ENCODE measurements at places on chromosomes 1 and 21.

GRCh38 chr1:184635347-184635979 lies 119.2 kb downstream of the EDEM3 start:
- DNase-seq: no peak

- no peak for DNase-seq
Observed at GRCh38 chr1:208012721-208013120, 101.8 kb upstream of the CD34 start.

DNA sequence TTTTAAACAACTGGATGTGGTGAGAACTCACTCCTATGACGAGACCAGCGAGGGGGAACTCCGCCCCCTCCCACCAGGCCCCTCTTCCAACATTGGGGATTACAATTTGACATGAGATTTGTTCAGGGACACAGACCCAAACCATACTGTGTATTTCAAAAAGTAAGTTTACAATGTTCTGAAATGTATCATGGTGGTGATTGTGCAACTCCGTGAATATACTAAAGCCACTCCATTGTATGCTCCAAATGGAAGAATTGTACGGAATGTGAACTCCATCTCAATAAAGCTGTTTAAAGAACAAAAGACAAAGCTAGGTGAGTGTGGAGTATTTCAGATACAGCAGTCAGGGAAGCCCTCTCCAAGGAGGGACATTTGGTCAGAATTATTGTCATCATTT lies 432.1 kb upstream of the VAMP3 start:
- DNase-seq: no peak

- DNase-seq: no peak
Observed at GRCh38 chr1:226132728-226133503, 53.6 kb downstream of the ACBD3 start.

DNA sequence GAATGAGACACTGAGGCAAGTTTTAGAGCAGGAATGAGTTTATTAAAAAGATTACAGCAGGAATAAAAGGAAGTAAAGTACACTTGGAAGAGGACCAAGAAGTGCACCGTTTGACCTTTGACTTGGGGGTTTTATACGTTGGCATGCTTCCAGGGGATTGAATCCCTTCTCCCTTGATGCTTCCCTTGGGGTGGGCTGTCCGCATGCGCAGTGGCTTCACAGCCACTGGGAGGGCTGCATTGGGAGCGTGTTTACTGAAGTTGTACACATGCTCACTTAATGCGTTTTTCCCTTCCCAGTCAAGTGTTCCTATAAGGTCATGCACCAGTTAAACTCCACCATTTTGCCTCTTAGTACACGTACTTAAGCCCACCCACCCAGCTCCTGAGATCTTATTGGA lies 72.4 kb upstream of the MARK1 start:
- DNase-seq: no peak

- no peak for DNase-seq
Observed at GRCh38 chr1:44227211-44227610, 13.9 kb downstream of the DMAP1 start.

GRCh38 chr1:145978471-145978853 lies 14.0 kb downstream of the POLR3GL start:
- no peak for DNase-seq

DNA sequence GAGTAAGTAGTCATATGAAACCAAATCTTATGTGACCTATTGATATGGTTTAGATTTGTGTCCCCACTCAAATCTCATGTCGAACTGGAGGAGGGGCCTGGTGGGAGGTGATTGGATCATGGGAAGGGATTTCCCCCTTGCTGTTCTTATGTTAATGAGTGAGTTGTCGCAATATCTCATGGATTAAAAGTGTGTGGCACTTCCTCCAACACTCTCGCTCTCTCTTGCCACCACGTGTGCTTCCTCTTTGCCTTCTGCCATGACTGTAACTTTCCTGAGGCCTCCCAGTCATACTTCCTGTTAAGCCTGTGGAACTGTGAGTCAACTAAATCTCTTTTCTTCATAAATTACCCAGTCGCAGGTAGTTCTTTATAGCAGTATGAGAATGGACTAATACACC lies 241.2 kb downstream of the RGS7 start:
- DNase-seq: no peak

GRCh38 chr1:85849660-85850059 lies 141.4 kb upstream of the ZNHIT6 start:
- no peak for DNase-seq

GRCh38 chr1:164137273-164137925 lies 421.6 kb upstream of the PBX1 start:
- DNase-seq: no peak

DNA sequence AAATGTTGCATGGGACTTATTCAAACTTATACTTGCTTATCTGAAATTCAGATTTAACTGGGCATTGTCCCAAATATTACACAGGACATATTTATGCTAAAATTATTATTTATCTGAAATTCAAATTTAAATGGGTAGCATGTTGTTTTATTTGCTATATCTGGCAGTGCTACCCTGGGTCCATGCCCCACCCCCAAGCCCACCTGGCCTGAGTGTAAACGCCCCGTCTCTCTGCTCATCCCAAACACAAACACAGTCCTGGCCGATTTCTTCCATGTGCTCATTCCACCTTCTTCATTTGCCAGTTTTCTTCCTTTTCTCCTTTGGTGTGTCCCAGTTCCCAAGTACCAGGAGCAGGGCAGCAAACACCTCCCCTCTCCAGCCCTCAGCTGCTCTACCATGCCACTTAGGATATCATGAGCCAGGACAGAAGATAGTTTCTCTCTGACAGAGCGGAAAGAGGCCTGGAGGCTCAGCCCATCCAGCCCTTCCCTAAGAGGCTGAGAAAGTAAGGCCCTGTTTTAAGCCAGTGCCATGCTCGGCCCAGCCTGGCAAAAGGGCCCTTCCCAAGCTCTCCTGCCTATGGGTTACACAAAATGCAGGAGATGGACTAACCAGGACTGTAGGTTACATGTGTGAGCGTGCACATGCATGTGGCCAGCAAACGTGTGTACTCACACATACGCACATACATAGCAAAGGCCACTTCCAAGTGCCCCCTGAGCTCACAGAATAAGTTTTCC lies 69.5 kb downstream of the UBE2T start:
- DNase-seq: no peak

DNA sequence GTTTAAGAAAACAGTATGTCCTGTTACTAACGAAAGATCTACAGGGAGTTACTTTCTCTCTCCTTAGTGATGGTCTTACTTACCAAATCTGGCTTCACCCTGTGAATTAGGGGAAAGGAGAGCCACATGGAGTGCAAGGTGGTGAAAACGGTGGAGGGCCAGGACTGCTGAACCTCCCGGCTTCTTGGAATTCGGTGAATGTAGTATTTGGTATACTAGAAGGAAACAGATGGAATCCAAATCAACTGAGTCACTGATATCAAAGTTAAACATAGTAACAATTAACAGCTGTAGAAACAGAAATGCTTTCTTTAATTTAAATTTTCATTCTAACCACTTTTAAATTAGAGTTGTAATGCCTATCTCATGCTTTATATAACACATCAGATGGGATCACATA lies 45.7 kb downstream of the ALG14 start:
- no peak for DNase-seq

DNA sequence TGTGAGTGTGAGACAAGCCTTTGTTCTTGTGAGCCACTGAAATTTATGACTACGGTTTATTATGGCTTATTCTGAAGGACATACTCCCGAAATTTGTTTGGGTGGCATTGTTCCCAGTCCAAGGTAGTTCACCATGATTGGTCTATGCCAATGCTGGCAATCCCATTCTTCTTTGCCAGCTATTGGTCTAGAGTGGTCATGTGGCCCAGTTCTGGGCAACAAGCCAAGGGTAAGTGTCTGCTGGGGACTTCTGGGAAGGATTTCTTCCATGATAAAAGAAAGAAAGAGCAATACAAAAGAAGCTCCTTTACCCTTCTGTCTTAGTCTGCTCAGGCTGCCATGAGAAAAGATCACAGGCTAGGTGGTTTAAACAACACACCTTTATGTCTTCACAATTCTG lies 201.6 kb downstream of the SLC35F3 start:
- DNase-seq: no peak

Data from putamen (tissue), 1 donor.